ENCODE measurements at places on chromosomes 4 and X. TPM values are rescaled to one million over a fixed set of nuclear protein-coding genes. Genes with fewer than 3 reads are reported as not detected.

The ARFIP1 gene
- 32.0 TPM for total RNA-seq

The VSIG4 gene
- not detected for total RNA-seq

The MAGEA12 gene
- not detected for total RNA-seq

The RS1 gene
- total RNA-seq: not detected

The SEL1L3 gene
- 32.2 TPM for total RNA-seq

The NLGN3 gene
- total RNA-seq: 0.22 TPM

The HSFX3 gene
- total RNA-seq: not detected

The CXCL5 gene
- total RNA-seq: 19.5 TPM

The SMIM10 gene
- 3.7 TPM for total RNA-seq

Measured in placental pericyte (primary cell).